ENCODE measurements at places on chromosomes 2 and 18. TPM values are rescaled to one million over a fixed set of nuclear protein-coding genes. Genes with fewer than 3 reads are reported as not detected.
A peak's percentile ranks its signal among the peaks of the same experiment; 100 is the strongest.

DNA sequence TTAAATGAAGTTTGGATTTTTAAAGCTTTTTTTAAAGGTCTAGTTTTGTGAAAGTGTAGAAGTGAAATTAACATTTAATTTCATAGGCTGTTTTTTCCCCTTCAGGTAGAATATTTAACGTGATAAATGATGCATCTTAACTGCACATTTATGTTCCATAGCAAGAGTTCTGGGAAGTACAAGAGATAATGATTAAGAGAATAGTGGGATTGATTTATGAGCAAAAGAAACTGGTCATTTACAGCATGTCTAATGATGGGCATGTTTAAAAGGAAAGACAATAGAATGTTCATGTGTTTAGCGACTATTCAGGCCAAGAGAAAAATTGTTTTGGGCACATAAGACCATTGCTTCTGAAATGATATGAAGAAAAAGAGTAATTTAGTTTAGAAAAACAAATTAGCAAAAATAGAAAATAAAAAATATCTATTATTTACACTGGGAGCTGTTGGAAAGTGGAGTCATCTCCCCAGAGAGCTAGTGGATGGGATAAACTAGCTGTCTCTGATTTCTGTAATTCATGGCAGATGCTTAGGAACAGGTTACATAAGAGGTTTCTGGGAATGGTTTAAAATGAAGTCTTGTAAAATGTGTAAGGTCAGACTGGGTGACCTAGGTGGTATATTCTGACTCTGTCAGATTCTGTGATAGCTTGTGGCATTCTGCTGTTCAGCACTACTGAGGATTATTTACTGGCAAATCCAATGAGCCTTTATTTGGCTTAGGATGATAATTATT is 60.7 kb downstream of the WDR7 start:
- DNase-seq, result no peak

GRCh38 chr18:33369711-33370449 is 70.6 kb downstream of the CCDC178 start:
- no peak for DNase-seq

DNA sequence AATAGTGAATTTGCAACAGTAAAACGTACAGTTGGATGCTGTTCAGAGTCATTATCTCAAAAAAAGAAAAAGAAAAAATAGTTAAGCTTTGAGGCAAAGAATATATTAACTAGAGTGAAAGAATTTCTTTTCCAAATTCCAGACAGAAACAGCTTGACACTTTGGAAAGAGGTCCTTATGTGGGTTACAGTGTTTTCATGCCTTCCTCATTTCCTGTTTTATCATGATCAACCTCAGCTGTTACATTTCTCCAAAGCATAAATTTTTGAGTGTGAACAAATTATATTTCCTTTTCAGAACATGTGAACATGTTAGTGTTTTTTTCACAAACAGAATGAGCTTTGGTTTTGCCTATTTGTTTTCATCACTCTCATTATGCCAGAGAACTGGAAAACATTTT is 13.6 kb downstream of the FRZB start:
- DNase-seq, result no peak

DNA sequence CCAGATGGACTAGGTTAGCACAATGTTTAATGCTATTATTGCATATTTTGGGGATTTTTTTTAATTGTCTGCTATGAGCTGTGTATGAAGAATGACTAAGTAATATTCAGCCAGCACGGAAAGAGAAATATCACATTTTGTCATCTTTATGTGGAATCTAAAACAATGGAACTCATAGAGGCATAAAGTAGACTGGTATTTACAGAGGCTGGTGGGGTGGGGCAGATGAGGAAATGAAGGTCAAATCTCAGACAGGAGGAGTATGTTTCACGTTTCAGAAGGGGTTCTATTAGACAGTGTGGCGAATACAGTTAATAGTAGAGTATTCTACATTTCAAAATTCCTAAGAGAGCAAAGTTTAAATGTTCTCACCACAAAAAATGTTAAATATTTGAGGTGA is 4.7 kb downstream of the CDH19 start:
- DNase-seq, result no peak

FOXD4L1 gene
- total RNA-seq, result not detected

PLGLB2 gene
- total RNA-seq, result 0.68 TPM

DNA sequence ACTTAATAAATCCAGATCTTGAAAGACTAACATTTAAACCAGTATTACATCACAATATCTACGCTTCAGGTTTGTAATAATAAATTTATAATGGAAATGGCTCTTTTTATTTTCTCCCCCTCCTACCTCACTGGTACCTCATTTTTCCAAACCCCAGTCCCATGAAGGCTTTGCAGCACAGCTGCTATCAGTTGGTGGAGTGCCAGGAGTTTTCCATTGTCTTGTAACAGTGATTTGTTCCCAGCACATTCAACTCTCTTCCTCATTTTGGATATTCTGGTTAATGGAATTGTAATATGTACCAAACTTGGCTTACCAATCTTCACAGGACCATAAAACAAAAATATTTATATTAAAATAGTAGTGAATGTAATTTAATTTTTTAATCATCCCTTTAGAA is 91.2 kb downstream of the VRK2 start:
- DNase-seq, result no peak

- peak; percentile 37 for DNase-seq
These were observed 10.8 kb upstream of the AMER3 start for GRCh38 chr2:130744287-130745117.

DNA sequence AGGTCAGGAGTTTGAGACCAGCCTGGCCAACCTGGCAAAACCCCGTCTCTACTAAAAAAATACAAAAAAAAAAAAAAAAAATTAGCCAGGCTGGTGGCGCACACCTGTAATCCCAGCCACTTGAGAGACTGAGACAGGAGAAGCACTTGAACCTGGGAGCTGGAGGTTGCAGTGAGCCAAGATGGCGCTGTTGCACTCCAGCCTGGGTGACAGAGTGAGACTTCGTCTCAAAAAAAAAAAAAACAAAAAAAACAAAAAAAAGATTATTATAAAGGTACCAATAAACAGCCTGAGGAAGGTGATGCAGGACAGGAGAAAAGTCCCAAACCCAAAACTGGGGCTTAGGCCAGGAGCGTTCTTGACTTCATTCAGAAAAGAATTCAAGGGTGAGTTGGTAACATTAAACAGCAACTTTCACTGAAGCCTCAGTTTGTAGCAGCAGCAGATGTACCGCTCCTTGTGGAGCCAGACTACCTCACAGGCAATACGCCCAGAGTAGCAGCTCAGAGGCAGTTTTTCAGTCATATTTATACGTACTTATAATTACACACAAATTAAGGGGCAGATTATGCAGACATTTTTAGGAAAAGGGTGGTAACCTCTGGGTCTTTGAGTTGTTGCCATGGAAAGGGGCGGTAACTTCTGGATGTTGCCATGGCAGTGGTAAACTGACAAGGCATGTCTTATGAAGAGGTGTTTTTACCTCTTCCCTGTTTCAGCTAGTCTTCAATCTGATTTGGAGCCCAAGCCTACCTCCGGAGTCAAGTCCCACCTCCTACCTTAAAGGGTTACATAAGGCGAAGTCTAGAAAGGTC is 1596.6 kb upstream of the CELF4 start:
- no peak for DNase-seq

HRH4 gene
- not detected for total RNA-seq

DNA sequence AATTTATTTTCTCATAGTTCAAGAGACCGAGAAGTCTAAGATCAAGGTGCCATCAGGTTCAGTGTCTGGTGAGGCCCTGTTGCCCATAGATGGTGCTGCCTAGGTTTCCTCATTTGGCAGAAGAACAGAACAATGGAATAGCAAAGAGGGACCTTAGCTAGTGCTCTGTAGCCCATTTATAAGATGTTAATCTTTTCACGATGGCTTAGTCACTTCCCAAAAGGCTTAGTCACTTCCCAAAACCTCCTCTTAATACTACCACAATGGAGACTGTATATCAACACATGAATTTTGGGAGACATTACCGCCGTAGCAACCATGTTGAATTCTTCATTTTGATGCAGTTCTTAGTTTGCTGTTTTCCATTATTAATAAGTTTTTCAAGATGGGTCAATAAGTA is 246.3 kb upstream of the NRP2 start:
- DNase-seq, result no peak

REG1B gene
- total RNA-seq, result not detected

GRCh38 chr2:208334230-208334629 is 68.2 kb downstream of the PIKFYVE start:
- DNase-seq, result no peak

GRCh38 chr2:98016908-98017670 is 21.3 kb upstream of the TMEM131 start:
- DNase-seq, result no peak

DNA sequence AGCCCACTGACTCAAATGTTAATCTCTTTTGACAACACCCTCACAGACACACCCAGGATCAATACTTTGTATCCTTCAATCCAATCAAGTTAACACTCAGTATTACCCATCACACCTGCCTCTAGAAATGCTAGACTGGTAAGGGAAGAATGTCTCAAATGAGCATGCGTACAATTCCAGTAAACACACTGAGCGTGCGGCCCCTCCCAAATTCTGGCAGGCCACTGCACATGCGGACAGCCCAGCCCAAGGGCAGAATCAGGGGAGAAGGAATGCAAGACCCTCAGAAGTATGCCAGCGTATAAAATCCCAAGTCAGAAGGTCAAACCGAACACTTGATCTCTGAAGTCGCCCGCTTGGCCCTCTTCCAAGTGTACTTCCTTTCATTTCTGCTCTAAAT is 7.6 kb upstream of the EMILIN2 start:
- DNase-seq, result no peak
